Dermis microvascular lymphatic vessel endothelial cell (primary cell): ENCODE measurements at places on chromosomes 12 and 14. TPM values are rescaled to one million over a fixed set of nuclear protein-coding genes. Genes with fewer than 3 reads are reported as not detected.
A peak's percentile ranks its signal among the peaks of the same experiment; 100 is the strongest.

DNA sequence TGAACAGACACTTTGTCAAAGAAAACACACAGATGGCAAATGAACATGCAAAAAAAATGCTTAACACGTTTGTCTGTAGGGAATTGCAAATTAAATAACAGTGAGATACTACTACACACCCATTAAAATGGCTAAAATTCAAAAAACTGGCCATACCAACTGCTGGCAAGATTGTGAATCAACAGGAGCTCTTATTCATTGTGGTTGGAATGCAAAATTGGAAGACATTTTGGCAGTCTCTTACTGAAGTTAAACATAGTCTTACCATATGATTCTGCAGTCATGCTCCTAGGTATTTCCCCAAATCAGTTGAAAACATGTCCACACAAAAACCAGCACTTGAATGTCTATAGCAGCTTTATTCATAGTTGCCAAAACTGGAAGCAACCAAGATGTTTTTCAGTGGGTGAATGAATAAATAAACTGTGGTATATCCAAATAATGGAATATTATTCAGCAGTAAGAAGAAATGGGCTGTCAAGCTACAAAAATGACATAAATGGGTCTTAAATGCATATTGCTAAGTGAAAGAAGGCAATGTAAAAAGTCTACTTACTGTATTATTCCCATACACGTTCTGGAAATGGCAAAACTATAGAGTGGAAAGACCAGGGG lies 91.4 kb downstream of the PLEKHA5 start:
- DNase-seq = no peak

- no peak for DNase-seq
Observed at GRCh38 chr12:95740751-95741150, 49.8 kb downstream of the NTN4 start.

GRCh38 chr12:88509851-88510250 lies 70.4 kb downstream of the KITLG start:
- no peak for DNase-seq

DNA sequence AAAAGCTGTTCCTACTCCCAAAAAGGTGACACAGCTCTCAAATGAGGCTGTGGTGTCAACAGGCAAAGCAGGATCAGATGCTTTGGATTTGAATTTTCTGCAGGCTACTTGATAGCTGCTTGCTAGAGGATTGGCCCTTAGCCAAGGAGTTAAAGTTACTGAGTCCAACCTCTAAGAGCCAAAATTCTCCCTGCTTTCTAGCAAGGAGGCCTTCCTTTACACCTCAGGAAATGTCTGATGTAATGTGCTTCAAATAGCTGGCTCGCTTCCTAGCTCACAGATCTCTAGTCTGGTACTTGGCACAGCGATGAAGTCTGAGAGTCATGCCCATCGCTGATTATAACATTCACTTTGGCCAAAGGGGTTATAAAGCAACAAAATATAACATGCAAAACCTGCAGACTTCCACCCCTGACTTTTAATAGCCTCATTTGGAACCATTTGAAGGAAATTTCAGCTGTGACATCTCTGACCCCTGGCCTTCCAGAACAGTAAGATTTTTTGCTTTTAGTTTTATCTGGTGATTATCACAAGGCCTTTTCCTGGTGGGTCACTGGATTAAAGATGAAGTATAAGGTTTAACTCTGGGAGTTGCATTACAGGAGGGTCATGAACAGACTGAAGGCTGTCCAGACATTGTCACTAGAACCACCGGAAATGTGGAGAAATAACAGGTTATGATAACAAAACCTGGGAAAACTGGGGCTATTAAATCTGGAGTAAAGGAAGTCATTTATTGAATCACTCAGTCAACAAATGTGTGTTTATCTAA lies 189.7 kb downstream of the EPS8 start:
- DNase-seq = peak; percentile 58

DNA sequence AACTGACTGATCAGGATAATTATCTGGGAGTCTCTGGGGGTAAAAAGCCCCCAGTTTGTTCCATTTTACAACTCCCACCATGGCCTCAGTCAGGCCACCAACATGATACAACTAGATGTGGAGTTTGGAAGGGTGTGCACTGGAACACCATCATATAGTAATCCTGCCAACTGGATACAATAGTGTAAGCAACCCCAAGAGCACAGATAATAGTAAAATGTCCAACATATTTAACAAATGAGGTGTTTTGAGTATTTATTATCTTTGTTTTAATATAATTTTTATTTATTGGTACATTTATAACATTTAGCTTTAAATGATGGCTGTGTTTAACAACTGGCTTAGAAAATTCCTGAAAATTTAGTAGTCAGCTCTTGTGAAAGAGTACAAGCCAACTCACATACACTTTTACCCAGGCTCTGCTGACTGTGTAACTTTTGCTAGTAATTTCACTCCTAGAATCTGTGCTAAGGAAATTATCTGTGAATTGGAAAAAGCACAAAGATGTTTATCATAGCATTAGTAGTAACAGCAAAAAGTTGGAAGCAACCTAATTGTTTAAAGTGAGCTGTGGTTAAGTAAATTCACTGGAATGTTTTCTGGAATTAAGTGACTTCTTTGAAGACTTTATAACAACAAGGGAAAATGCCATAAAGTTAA lies 196.8 kb downstream of the RAD51B start:
- DNase-seq = no peak

GRCh38 chr12:1591034-1591433 lies 3.3 kb downstream of the FBXL14 start:
- DNase-seq = peak; percentile 61

- DNase-seq = no peak
Observed at GRCh38 chr12:19707948-19708409, 268.7 kb downstream of the AEBP2 start.

DNA sequence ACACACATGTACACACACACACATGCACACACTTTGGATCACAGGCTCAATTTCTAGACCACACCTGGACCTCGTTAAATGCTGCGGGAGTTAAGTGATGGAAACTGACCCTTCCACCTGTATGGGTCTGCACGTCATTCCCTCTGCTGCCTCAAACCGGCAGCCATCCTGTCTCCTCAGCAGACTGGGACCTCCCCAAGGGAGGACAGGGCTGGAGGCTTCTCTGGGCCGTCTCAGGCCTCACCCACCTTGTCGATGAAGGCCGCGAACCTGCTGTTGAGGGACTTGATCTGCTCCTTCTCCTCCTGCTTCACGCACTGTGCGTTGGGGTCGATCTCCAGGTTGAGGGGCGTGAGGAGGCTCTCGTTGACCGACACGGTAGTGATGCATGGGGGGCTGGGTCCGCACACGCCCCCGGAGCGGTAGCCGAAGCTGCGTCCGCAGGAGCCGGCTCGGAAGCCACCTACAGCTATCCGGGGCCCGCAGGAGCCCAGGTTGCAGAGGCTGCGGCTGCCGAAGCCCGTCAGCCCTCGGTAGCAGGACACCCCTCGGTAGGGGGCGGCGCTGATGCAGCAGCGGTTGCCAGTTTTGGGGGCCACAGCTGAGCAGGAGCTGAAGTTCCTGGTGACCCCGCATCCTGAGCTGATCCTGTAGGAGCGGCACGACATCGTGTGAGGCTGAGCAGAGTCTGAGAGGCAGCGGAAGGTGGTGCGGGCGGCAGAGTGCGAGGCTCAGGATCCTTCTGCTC lies at the start of gene KRT85:
KRT85 (minus strand) TSS at position 744 of the 748 bp plus-strand sequence; CDS start at position 668, 76 bp downstream.
- DNase-seq = no peak

DNA sequence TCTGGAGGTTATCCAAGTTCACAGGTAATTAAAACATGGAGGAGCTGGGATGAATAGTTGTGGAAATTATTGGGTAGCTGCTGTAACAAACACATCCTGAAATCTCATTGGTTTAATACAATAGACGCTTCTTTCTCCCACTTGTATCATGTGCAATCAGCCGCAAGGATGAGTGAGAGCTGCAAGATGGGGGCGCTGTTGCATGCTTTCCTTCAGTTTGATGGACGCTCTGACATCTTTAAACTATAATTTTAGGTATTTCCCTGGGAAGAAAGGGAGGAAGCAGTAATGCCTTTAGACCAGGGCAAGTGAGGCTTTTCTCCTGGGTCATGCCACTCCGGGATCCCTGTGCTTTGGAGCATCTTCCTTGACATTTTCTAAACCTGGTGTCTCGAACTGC lies 178.7 kb downstream of the PAWR start:
- DNase-seq = no peak

GRCh38 chr14:105525861-105526775 lies at the start of gene TMEM121:
Gene TMEM121 (plus strand): TSS chr14:105526583. CDS start chr14:105528835, 2,252 bp downstream.
- no peak for DNase-seq

GRCh38 chr12:14931791-14932560 lies 6.4 kb downstream of the ERP27 start:
- no peak for DNase-seq

DNA sequence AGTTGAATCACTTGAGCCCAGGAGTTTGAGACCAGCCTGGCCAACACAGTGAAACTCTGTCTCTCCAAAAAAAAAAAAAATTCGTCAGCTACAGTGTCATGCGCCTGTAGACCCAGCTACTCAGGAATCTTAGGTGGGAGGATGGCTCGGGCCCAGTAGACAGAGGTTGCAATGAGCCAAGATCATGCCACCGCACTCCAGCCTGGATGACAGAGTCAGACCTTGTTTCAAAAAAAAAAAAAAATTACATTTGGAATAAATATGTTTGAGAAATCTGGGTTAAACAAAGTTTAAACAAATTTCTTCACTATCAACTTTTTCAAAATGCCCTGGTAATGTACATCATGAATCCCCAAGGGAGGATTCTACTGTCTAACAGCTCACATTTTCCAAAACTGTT lies 187.0 kb upstream of the RASSF8 start:
- no peak for DNase-seq

GRCh38 chr12:64691795-64692583 lies 67.2 kb downstream of the GNS start:
- DNase-seq = no peak

- DNase-seq = no peak
Observed at GRCh38 chr12:62931477-62931876, 3.5 kb downstream of the PPM1H start.

GRCh38 chr14:19878029-19878642 lies 3.2 kb downstream of the OR4K2 start:
- no peak for DNase-seq

DNA sequence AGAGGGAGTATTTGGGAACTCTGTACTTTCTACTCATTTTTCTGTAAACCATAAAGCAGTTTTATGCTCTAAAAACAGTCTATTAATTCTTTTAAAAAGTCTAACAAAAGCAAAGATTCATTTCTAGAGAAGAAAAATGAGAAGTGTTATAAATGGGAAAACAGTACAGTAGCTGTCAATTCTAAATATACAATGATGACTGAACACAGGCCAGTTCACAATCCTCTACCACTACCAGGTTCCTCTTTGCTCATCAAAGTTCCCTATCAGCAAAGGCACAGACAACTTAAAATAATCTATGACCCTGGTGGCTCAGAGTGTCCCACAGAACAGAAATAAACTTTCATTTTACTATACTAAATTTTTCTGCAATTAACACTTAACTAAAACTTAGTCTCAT lies 12.5 kb downstream of the NAA25 start:
- no peak for DNase-seq

GRCh38 chr12:52454411-52455201 lies 2.7 kb upstream of the KRT6B start:
- DNase-seq = no peak

- DNase-seq = no peak
Observed at GRCh38 chr14:53011053-53011462, 60.2 kb upstream of the FERMT2 start.

DNA sequence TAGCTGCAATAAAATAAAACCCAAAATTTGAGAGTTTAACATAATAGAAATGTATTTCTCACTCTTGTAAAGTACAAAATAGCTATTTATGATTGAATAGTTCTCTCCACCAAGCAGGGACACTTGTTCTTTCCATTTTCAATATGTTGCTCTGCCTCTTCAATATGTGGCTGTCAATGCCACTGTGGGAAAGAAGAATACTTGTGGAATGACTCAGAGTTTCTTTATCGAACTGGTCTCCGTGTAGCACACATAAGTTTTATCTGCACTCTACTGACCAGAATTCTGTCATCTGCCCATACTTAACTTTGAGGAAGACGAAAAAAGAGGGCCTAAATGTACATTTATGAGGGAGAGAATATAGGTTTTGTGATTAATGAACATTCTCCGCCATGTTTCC lies 256.9 kb downstream of the ATXN7L3B start:
- DNase-seq = no peak

GRCh38 chr12:63668028-63668799 lies at the start of gene DPY19L2:
Gene DPY19L2 (minus strand): TSS chr12:63668493. CDS start chr12:63668393, 100 bp downstream.
- DNase-seq = peak; percentile 46

DNA sequence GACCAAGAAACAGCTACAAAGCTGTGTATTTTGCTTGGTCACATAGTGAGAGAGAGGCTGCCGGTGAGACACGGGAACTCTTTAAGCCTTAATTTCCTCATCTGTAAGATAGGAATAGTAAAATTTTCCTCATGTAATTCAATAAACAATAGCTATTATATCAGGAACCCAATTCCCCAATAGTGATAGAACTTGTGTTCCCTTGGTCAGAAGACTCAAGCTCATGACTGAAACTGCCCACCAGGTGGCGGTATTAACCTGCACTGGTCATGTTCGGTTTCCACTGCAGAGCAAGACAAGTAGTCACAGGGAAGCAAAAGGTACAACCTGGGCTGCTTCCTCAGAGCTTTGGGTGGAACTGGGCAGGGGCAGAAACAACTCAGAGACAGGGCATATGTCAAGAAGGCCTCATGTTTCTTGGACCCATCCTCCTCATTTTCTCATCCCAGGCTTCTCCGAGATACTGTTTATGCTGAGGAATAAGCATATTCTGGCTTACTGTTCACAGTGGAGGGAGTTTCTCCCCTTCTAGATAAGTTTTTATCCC lies 4.2 kb upstream of the AJUBA start:
- peak; percentile 86 for DNase-seq

GRCh38 chr12:118544569-118544968 lies 168.2 kb downstream of the SUDS3 start:
- no peak for DNase-seq

DNA sequence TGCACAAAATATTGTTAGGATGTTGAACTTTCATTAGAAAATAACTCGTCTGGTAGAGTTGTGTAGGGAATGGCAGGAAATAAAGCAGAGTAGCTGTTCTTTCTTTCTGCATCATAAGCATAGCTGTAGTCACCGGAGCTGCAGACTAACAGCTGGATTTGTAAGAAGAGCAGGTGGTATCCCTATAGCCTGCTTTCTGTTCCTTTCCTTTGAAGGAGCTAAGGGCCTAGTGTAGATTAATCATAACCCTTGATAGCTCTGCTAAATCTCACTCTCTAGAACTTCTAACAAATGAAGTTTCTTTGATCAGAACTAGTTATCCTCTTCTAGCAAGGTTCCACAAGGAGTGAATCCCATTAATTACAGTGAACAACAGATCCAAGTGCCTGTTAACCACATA lies 3.5 kb downstream of the LMO3 start:
- DNase-seq = no peak

- DNase-seq = no peak
Observed at GRCh38 chr14:37090026-37090425, 82.4 kb downstream of the SLC25A21 start.

GRCh38 chr14:54798465-54799124 lies 104.0 kb downstream of the GCH1 start:
- no peak for DNase-seq

- no peak for DNase-seq
Observed at GRCh38 chr14:22488522-22489243, 100.3 kb downstream of the DAD1 start.

GRCh38 chr12:119721306-119721705 lies 53.4 kb downstream of the PRKAB1 start:
- no peak for DNase-seq

FBXL14 gene
- 10.9 and 18.3 TPM in 2 replicates for total RNA-seq

TRIM9 gene
- total RNA-seq = under 0.01 TPM in 1 of 2 replicates, not detected in the other

ANKRD33 gene
- 0.13 and 0.26 TPM in 2 replicates for total RNA-seq

ADCY4 gene
- total RNA-seq = 29.3 and 51.2 TPM in 2 replicates

GLIPR1L1 gene
- not detected in 2 replicates for total RNA-seq

CD163L1 gene
- 16.0 and 23.6 TPM in 2 replicates for total RNA-seq

PMEL gene
- total RNA-seq = 0.51 and 0.63 TPM in 2 replicates

SSPN gene
- total RNA-seq = 0.39 and 0.76 TPM in 2 replicates

TAS2R13 gene
- 0.39 and 0.63 TPM in 2 replicates for total RNA-seq

LLPH gene
- total RNA-seq = 1.9 TPM in 2 replicates

RAB2B gene
- total RNA-seq = 22.0 and 29.3 TPM in 2 replicates

SERPINA1 gene
- total RNA-seq = not detected in 2 replicates
